Activated CD4-positive, alpha-beta T cell treated with anti-CD3 and anti-CD28 coated beads, Interleukin-2, amount 50 U/mL, for 1 hour (primary cell): ENCODE measurements at places on chromosomes 3 and 15.
A peak's percentile ranks its signal among the peaks of the same experiment; 100 is the strongest.

GRCh38 chr3:186896875-186897274 lies 33.5 kb upstream of the ST6GAL1 start:
- DNase-seq: no peak

DNA sequence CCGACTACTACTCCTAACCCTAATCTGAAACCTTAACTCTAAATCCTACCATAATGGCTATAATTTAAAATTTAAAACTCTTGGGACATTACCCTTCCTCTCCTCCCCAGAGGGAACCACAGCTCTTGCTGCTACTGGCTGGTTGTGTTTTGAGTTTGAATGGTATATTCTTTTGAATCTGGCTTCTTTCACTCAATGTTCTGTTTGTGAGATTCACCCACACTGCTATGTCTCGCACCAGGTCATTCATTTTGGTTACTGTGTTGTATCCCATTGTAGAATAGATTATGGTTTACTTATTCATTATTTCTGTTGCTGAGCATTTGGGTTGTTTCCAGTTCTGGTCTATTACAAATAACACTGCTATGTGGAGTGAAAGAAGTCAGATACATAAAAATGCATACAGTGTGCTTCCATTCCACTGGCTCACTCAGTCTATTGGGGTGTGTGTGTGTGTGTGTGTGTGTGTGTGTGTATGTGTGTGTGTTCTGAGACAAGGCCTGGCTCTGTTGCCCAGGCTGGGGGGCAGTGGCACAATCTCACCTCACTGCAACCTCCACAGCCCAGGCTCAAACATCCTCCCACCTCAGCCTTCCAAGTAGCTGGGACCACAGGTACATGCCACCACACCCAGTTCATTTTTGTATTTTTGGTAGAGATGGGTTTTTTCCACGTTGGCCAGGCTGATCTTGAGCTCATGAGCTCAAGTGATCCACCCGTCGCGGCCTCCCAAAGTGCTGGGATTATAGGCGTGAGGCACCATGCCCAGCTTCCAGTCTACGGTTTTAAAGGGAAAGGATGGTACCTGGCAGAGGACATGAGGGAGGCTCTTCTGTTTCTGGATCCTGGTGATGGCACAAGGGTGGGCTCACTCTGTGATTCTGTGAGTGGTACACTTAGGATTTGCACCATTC lies 19.2 kb upstream of the SYNM start:
- no peak for DNase-seq

DNA sequence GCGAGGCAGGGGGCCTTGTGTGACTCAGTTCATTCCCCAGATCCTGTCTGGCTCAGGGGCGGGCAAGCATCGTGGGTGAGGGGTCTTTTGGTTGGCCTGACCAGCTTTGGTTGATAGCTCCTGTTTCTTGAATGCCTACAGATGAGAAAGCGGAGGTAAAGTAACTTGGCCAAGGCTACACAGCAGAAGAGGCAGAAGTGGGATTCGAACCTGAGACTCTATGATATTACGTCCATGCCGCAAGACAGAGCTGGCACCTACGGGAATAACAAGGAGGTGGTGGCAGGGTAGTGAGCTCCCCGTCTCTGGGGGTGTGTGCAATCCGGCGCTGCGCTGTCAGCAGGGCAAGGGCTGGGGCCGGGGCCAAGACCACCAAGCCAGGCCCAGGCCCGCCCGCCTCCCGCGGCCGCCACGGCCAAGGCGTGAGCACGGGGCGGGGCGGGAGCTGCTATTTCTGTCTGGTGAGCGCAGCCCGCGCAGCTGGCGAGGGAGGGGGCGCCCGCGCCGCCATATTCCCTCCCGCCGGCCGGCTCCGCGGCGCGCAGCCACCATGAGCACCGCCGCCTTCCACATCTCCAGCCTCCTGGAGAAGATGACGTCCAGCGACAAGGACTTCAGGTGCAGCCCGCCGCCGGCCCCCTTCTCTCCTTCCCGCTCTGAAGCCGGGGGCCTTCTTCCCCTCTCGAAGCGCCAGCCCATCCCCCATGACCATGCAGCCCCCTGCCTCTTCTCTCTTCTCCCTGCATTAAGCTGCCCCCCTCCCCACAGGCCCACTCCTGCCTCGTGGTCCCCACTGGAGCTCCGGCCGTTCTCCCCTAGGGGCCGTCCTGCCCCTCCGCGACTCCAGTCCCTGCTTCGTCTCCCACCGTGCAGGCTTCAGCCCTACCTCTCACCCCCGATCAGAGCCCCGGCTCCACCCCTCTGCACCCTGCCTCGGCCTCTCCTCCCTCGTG lies at the start of gene CAND2:
TSS of gene CAND2 (plus strand) at position 510 of the 953 bp plus-strand sequence. CDS start at position 551, 41 bp downstream.
- DNase-seq: peak; percentile 38

DNA sequence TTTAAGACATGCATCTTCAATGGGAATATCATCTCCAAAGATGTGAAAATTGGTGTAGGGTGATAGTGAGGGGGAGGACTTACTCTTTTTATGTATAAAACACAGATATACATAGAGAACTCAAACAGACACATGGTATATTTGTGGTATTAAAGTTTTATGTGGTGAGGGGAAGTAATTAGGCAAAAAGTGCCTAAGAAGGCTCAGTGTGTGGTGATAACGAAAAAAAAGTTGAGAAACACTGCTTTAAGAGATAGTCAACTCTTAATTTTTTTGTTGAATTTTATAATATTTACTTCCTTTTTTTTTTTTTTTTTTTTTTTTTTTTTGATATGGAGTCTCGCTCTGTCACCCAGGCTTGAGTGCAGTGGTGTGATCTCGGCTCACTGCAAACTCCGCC lies 174.2 kb upstream of the FRMD4B start:
- no peak for DNase-seq

DNA sequence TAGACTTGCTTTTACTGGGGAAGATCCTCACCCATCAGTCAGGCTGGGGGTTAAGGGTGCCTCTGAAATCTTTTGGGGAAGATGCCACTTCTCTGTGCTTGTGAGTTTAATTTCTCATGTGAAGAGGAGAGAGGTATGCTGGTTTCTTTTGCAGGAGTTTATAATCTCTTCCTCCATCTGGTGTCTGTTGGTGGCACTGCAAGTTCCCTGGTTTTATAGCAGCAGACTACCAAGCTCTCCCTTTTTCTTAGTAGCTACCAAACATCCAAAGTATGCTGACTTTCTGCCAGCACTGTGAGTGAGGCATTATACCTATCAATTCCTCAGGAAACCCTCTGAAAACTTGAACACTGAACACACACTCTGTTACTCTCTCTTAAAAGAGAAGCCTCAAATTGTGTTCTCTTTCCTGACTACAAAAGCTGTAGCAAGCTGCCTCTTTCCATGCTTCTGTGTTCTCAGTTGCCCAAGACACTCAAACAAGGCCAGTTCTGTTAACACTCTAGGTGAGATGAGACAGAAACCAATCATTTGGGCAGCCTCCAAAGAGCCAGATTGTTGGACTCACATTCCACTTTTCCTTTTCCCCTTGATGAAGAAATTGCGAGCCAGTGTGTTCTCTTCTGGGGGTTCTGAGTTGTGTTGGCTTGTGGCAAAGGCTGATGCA lies 299.5 kb downstream of the GAP43 start:
- no peak for DNase-seq

- DNase-seq: no peak
These were observed 55.3 kb upstream of the LEKR1 start for GRCh38 chr3:156770699-156771414.

DNA sequence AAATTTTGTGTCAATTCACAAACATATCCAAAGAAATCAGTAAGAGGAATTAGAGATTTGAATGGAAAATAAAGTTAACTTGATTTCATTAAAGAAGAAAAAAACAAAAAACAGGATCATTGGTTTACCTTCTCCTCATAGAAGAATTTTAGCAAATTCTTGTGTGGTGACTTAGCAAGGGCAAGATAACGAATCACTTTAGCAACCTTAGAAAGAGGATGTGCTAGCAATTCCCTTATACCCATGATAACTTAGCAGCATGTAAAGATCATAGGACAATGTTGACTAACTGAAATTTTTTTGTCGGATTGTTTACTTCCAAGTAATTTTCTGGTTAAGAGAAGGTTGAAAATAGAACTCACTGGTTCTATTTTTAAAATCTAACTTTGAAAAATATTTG lies 609.3 kb downstream of the GBE1 start:
- DNase-seq: no peak

- DNase-seq: no peak
These were observed 55.5 kb downstream of the DLG1 start for GRCh38 chr3:197242784-197243432.

DNA sequence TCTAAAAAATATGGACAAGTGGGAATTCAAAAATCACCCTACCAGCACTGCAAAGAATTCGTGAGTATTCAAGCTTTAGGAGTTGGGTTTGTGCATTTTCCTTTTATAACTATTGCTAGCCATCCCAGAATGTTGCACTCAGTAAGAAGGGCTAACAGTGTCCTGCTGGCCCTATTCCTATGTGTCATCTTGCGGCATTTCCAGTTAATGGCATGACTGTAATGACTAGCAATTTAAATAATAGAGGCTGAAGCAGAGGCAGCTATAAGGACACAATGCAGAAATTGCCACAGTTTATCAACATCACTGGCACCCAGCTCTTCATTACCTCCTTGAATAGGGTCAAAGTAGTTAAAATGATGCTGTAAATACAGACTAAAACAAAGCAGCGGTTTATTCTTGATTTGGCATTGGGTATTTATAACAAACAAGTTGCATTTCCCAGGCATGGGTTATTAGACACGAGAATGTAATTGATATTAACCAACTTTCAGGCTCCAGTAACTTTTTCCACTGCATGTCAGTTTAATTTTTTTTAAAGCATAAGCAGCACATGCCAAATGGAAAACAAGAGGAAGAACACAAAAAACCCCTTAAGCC lies 177.6 kb downstream of the FHIT start:
- no peak for DNase-seq

DNA sequence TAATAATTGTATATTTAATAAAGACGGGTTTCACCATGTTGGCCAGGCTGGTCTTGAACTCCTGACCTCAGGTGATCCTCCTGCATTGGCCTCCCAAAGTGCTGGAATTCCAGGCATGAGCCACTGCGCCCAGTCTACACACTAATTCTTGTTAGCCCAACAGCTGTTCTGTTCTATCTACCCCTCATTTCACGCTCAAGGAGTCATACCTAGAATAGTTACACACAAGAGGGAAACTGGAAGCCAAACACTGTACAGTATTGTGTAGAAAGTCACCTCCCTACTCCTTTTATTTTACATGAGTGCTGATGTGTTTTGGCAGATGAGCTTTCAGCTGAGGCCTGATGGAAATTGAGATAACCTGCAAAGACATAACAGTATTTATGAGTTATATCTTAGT lies 13.4 kb upstream of the CTDSPL2 start:
- DNase-seq: no peak

GRCh38 chr3:57444469-57444868 lies 99.7 kb downstream of the DNAH12 start:
- DNase-seq: no peak

- no peak for DNase-seq
These were observed 3.1 kb upstream of the POLR2M start for GRCh38 chr15:57703387-57703786.

DNA sequence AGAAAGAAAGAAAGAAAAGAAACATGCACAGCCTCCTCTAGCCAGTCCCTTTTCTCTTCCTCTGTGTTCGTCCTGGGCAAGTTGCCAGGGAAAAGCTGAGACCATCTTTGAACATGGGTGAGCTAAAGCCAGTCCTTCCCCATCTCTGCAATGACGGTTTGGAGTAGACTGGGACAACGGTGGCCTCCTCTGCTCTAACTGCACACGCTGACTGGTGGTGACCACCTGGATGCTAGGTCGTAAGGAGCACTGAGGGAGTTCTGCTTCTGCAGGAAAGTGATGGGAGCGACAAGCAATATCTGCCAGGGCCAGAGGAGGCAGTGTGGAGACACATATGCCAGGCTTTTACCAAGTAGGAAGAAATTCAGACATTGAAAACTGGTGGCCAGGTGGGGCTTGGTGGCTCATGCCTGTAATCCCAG lies 111.7 kb downstream of the NUP210 start:
- DNase-seq: peak; percentile 6

GRCh38 chr3:34703053-34703452 lies 904.6 kb downstream of the PDCD6IP start:
- DNase-seq: no peak

- DNase-seq: no peak
These were observed 24.1 kb upstream of the NOX5 start for GRCh38 chr15:68990231-68990991.

DNA sequence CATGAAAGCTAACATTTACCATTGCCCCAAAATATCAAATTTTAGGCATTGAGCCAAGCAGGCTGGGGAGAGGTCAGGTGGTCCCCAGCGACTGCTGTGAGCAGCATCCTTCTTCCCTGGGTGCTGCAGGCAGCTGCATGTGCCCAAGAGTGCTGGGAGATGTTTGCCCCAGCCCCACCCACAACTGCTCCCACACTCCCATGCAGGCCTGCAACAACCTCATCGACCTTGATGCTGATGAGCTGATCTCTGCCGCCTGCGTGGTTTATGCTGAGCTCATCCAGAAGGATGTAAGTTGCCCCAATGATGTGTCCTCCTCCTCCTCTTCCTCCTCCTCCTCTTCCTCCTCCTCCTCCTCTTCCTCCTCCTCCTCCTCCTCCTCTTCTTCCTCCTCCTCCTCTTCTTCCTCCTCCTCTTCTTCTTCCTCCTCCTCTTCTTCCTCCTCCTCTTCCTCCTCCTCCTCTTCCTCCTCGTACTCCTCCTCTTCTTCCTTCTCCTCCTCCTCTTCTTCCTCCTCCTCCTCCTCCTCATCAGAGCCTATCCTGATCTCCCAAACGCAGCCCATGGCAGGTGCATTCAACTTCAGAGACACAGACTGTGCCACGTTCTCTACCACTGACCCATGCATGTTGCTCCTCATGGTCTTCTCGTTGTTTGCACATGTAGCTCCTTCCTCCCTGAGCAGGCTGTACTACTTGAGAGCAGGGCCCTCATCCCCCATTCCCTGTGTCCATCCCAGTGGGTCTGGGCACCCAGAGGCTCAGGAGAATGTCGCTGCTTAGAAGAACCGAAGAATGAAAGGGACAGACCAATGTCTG lies 15.1 kb downstream of the TBC1D21 start:
- no peak for DNase-seq

DNA sequence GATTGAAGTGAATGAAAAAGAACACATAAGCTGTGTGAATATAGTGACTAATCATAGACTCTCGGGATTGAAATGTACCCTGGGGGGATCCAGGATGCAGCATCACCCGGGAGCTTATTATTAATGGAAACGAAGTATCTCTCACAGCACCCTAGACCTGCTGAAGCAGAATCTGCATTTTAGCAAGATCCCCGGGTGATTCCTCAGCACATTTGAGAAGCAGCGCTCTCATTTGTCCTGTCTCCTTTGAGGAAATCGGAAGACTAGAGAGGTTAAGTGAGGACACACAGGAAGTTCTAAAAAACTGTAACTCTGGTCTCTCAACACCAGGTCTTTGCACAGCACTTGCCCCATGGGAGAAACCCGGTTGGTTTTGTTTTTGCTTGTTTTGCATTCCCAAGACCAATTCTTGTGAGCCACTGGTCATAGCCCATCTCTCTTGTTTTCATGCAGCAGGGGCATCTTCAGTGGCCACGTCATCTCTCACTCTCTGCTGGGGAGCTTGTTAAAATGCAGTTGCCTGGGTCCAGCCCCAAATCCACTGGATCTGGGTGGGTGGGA lies 30.2 kb downstream of the ZNF710 start:
- no peak for DNase-seq

GRCh38 chr3:53361852-53362251 lies 14.5 kb upstream of the DCP1A start:
- no peak for DNase-seq

GRCh38 chr15:94131875-94132274 lies 99.5 kb upstream of the MCTP2 start:
- no peak for DNase-seq

- no peak for DNase-seq
These were observed 129.9 kb upstream of the UBE3A start for GRCh38 chr15:25568751-25569150.

GRCh38 chr15:38854506-38854905 lies 289.9 kb upstream of the RASGRP1 start:
- DNase-seq: no peak

- DNase-seq: no peak
These were observed 121.9 kb downstream of the RPLP1 start for GRCh38 chr15:69574506-69574905.
